Activated T-helper 1 cell treated with anti-CD3 and anti-CD28 coated beads, Interleukin-2, amount 50 U/mL, for 16 hours (primary cell): ENCODE measurements at places on chromosomes 13 and 19.

DNA sequence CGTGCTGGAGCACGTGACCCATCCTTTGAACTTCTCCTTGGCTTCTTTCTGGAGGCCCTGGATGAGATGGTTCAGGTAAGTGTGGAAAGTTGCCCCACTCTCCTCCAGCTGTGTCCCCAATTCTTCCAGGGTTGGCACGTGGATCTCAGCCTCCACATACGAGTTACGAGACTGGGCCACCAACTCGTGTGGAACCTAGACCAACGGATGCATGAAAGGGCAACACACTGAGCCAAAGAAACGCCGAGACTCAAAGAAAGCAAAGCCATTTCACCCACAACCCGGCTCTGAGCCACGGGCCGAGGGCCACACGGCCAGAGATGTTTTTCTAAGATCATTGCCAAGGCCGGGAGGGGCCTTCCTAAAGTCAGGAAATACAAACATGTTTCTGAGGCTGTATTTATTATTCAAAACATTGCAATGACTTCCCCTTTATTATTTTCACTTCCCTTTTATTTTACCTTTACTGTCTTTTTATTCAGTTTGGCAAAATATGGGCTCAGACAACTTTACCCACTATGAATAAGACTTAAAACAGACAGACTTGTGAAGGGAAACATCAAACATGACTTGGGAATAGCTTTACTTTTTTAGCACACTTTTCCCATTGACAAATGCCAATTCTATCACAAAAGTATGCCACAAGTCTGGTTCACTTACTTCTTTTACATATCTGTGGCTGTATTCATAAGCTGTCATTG is 94.6 kb downstream of the KL start:
- no peak for DNase-seq

DNA sequence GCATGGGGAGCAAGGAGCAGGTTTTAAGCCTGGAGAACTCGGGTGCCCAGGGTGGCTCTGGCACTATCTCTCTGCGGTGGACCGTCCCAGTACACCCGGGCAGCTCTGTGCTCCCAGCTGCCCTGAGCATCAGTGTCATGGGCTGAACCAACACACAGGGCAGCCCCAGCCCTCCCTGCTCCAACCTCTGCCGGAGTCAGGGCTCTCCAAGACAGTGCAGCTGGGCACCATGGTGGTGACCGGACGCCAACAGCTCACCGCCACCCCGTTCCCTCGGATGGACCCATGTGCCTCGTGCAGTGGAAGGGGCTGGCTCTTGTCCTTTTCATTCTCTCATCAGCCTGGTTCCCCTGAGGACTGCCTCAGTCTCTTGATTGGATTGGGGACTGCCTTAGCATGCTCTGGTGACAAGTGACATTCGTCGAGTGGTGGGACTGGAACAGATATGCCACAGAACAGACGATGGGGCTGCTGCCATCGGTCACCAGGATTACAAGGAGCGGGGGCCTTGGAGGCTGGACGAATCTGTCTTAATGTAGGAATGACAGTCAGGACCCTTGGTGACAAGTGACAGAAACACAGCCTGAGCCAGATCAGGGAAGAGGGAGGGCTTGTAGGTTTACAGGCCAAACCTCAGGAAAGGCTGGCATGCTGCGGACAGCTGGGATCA is 25.7 kb upstream of the VSTM2B start:
- DNase-seq: no peak

GRCh38 chr13:24982333-24982999 is 113.5 kb upstream of the PABPC3 start:
- DNase-seq: no peak

DNA sequence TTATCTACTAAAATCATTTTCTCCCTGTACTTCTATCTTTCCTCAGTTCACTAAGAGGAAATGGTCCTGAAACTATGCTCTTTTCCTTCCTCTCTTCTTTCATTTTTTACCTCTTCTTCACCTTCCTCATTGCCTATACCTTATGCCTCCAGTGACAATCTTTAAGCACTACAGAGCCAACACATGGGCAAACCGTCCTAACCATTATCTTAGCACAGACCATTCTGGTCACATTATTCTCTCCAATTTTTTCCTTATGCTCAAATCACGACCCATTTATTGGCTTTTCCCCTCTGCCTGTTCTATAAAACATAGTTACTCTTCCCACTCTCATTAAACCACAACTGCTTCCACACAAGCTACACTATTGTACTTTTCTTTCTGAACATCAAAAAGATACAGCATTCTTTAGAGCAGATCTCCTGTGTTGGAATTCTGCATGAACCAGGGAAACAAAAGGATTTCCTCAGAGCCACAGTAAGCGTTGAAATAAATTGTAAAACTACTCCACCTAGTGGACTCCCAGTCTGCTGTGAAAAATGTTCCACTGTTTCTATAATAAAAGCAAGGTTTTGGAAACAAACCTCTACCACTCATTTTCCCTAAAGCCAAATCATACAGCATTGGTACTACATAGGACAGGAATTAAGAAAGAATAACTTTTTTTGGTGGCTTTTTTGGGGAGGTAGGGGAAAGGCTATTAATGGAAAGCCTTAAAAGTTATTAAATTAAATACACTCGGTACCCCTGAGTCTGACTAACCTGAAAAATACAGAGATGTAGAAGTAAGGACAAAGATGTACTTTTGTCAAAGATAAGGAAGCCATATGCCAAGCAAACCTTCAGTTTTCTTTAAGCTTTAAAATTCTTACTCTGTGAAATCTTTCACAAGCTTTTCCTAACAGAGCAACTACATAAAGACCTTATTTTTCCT is 19.5 kb downstream of the NUFIP1 start:
- no peak for DNase-seq

- DNase-seq: no peak
Observed at GRCh38 chr19:16087940-16088339, 11.6 kb downstream of the TPM4 start.

DNA sequence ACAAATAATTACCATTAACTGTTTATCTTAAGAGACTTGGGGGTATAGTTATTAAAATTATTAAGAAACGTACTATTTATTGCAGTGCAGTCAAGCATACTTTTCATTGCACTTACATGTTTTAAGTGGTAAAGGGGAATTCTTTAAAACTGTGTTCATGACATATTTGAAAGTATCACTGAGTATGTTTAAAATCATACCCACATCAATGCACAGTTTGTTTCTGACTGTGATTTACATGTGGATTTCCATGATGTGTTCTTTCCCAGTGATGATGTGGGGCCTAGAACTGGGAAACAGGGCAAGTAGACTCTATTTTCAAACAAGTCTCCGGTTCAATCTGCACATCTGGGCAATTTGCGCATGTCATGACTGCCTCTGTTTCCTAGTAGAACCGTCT is 340.5 kb upstream of the OBI1 start:
- DNase-seq: no peak

- DNase-seq: no peak
Observed at GRCh38 chr19:17749912-17750317, 1.4 kb upstream of the FCHO1 start.

GRCh38 chr13:24450530-24450929 is 62.0 kb downstream of the PARP4 start:
- no peak for DNase-seq

GRCh38 chr13:66273011-66273410 is 957.1 kb downstream of the PCDH9 start:
- no peak for DNase-seq

DNA sequence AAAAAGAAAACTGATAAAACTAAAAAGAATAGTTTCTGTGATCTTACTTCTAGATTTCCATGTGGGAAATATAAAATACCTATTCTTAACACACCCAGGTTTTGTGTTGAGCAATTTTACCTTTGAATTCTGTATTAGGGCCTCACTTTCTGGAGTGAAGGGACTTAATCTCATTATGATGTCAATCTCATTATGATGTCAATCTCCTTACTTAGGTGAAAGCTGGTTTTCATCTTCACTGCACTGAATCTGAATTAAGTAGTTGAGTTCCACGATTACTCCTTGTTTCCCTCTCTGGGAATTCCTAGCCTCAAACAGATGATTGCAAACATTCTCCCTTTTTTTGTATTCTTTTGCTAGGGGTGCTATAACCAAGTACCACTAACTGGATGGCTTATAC is 1367.2 kb downstream of the EFNB2 start:
- DNase-seq: no peak

DNA sequence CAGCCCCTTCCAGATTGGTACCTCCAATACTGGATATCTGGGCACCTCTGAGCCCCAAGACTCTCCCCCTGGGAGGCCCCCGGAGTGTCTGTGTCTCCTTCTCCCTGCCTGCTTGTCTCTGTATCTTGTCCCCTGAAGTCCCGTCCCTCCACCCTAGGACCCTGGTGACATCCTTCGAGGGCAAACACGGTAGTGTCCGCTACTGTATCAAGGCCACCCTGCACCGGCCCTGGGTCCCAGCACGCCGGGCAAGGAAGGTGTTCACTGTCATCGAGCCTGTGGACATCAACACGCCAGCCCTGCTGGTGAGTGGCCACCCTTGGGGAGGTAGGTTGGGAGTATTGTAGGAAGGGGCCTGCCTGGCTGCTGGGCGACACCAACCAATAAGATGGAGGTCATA is 844 bp downstream of the ARRDC2 start:
- no peak for DNase-seq

GRCh38 chr13:95707035-95707434 is 30.1 kb downstream of the DNAJC3 start:
- DNase-seq: no peak

DNA sequence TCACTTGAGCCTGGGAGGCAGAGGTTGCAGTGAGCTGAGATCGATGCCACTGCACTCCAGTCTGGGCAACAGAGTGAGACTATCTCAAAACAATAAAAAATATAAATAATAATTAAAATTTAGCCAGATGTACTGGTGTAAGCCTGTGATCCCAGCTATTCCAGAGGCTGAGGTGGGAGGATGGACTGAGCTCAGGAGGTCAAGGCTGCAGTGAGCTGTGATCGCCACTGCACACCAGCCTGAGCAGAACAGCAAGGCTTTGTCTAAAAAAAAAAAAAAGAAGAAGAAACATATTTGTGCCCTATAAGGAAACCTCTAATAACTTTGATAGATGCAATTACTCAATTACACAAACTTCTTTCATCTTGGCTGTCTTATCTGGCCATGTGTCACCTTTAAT is 52.3 kb downstream of the ABCC4 start:
- no peak for DNase-seq

GRCh38 chr19:16386619-16387240 is 62.1 kb downstream of the KLF2 start:
- peak; percentile 22 for DNase-seq

DNA sequence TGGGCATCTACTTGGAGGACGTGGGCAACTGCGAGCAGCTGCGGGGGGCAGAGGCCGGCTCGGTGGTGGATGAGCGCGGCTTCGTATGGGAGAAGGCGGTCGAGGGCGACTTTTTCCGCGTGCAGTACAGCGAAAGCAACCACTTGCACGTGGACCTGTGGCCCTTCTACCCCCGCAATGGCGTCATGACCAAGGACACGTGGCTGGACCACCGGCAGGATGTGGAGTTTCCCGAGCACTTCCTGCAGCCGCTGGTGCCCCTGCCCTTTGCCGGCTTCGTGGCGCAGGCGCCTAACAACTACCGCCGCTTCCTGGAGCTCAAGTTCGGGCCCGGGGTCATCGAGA is 10.3 kb upstream of the STRN4 start:
- DNase-seq: no peak

GRCh38 chr19:46000491-46001246 is 5.4 kb downstream of the CCDC61 start:
- DNase-seq: peak; percentile 53

DNA sequence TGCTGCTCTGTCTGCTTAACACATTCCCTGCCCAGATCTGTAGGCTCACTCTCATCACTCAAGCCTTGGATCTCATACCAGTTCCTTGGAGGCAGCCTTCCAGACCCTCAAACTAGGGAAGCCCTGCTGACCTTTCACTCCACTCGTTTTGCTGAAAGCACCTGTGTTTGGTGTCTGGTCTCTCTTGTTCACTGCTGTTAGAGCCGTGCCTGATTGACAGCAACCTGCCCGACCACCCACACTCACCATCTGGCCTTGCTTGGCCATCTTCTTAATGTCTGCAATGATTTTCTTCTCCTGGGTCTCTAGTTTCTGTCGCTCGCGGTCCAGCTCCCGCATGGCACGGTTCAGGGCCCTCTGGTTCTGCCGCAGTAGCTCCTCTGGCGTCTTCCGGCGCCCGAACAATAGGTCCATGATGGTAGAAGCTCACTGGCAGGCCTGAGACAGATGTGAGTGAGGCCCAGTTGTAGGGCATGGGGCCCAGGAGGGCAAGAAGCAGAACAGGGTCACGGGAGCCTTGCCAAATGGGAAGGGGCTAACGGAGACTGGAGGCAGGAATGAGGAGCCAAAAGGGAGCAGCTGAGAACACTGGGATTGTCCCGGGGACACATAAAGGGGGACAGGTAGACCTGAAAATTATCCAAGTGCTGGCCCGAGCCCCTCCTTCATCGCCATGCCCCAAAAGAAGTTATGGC is 959 bp downstream of the CHMP2A start:
- DNase-seq: no peak

- DNase-seq: no peak
Observed at GRCh38 chr19:18966307-18966706, 25.3 kb upstream of the HOMER3 start.

GRCh38 chr13:29753618-29754472 is 96.6 kb downstream of the UBL3 start:
- no peak for DNase-seq

DNA sequence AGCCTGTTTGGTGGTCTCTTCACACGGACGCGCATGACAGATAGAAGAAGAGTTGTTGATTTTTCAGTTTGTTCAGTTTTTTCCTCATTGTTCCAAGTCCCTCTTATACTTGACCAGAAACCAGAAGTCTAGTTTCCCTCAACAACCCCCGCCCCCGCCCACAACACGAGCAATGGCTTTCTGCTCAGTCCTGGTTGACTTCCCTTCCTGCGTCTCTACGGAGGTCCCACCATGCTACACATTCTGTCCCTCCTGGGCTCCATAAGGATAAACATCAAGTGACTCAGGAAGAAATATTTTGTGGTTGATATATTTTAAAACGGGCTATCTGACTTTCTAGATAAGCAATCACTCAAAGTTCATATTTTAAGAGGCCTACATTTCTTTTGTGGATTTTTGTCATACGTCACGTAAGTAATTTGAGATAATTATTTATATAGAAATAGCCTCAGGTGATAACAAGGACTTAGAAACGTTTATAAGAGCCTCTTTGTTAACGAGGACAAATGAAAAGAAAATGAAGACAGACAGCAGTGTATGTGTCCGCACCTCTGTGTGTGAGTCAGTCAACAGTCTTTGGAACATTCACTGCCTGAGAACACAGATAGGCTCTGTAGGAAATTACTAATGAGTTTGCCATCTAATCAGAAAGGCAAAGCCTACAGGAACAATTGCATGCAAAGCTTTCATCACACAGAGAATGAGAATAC is 214.4 kb downstream of the RAP2A start:
- DNase-seq: no peak

GRCh38 chr19:8840708-8841107 is 8.5 kb downstream of the MBD3L1 start:
- DNase-seq: no peak

DNA sequence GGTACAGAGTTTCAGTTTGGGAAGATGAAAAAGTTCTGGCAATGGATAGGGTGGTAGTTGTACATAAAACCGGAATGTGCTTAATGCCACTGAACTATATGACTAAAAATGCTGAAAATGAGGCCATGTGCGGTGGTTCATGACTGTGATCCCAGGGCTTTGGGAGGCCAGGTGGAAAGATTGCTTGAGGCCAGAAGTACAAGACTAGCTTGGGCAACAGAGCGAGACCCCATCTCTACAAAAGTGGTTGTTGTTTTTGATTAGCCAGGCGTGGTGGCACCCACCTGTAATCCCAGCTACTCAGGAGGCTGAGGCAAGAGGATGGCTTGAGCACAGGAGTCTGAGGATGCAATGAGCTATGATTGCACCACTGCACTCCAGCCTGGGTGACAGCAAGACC is 12.8 kb downstream of the SMAD9 start:
- no peak for DNase-seq
